WTC11 (cell line): ENCODE measurements at places on chromosomes 3 and 15.

DNA sequence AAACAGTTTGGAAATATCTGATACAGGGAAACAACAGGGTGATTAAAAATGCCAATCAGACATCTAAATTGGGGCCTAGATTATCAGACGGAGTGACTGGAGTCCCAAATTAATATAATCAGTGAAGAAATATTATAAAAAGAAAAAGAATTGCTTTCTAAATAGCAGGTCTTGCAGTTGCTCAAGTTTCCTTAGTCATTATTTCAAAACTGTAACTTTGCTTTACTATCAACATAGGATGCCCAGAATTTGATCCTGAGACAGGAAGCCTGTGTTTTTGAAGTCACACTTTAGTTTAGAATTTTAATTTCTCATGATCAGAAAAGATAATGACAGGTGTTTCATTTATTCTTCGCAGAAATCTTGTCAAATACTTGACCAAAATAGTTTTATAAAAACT lies 105.9 kb downstream of the IL1RAP start:
- no peak overlapping the region for H3K27ac ChIP-seq
- no peak overlapping the region for H3K4me3 ChIP-seq
- H3K36me3 ChIP-seq: no peaks in the 10 kb centered on the region

DNA sequence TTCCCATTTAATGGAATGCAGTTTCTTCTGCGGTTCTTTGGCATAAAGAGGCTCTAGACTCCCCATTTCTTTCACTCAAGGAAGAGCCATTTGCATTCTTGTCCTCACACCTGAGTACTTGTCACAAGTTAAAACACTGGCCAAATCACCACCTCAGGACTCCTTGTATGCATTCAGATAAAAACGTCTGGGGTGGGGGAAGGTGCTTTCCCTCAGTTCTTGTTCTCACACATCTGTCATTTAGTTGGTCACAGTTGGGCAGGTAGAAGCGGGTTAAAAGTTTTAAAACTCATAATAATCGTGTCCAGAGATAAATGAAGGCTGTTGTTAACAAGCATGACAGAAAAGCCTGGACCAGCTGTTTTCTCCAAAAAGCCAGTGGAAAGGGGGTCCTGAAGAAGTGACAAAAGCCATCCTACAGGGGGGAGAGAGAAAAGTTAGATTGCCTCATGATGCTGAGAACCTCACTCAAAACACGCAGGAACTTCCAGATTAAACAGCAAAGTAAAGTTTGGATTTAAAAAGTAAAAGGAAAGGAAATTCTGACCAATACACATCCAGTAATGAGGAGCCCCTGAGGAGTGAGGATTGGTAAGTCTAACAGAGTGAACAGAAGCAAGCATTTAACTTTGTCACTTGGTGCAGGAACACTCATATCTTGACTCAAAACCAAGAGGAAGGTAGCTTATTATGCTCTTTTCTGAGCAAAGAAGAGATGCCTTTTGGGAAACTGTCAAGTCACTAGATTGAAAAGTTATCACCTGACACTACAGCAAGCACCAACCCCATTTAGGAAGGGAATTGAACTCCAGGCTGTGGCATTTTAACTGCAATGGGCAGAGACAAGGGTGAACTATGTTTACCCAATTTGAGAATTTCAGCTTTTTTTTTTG lies 2.8 kb downstream of the BCL2L10 start:
- H3K27ac ChIP-seq: no peak overlapping the region; the same call in 1 of the 2 replicates
- DNase-seq: no peak
- H3K4me3 ChIP-seq: no peak overlapping the region
- H3K4me1 ChIP-seq: peaks cover 20% of the 10 kb centered on the region
- H3K27me3 ChIP-seq: peaks cover 51% of the 10 kb centered on the region

DNA sequence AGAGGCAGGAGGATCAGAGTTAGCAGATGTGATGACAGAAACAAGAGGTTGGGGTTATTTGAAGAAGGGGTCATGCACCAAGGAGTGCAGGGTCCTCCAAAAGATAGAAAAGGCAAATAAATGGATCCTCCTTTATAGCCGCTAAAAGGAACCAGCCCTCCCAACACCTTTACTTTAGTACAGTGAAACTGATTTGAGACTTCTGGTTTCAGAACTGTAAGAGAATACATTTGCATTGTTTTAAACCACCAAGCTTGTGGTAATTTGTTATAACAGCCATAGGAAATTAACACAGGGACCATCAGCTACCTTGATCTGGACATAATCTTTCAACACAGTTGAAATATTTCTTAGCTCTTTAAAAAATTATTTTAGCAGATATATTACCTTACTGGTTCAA lies 166.6 kb downstream of the TIGIT start:
- H3K4me3 ChIP-seq: no peak overlapping the region
- H3K36me3 ChIP-seq: no peaks in the 10 kb centered on the region
- peaks cover 6% of the 10 kb centered on the region for H3K4me1 ChIP-seq
- DNase-seq: no peak
- no peaks in the 10 kb centered on the region for H3K27me3 ChIP-seq

DNA sequence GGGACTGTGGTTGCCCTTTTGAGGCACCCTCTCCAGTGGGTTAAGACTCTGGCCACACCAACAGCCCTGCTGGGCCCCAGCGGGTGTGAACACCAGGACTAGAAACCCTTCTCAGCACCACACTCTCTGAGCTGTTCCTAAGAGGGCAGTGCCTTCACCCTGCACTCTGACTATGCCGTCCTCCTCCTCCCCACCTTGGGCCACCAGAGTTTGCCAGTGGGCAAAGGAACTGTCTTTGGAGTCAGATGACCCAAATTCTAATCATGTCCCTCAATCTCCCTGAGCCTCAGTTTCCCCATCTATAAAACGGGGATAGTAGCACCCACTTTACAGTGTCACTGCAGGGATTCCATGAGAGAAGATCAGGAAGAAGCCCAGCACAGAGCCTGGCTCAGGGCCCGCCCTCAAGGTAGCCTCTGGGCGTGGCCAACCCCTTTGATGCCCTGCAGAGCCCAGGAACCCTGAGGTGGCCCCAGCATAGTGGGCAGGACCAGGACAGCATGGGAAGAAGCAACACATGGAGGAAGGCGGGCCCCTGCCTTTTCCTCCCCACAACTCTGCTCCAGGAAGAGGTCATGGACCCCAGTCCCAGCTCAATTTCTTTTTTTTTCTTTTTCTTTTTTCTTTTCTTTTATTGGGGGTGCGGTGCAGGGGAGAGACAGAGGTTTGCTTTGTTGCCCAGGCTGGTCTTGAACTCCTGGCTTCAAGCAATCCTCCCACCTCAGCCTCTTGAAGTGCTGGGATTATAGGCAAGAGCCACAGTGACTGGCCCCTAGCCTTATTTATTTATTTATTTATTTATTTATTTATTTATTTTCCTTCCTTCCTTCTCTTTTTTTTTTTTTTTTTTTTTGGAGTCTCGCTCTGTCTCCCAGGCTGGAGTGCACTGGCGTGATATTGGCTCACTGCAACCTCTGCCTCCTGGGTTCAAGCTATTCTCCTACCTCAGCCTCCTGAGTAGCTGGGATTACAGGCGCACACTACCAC lies 115.7 kb upstream of the LINGO1 start:
- no peak overlapping the region; the same call in 1 of the 2 replicates for H3K27ac ChIP-seq
- H3K4me1 ChIP-seq: peaks cover 21% of the 10 kb centered on the region
- H3K4me3 ChIP-seq: no peak overlapping the region
- peaks cover 52% of the 10 kb centered on the region for H3K27me3 ChIP-seq

DNA sequence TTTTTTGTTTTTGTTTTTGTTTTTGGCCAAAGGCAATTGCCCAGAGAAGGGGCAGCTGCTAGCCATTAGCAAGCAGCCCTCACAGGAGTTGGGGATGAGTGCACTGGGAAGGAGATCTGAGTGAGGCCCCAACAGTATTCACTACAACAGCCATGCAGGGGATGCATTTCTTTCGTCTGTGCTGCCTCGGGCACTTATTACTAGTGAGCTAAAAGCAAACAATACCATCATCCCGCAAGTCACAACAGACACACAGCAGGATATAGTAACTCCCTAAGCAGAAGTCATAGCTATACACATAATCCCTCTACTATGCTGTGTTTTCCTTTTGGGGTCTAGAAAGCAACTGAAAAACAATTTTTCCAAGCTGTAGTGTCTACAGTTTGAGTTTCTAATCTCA lies 27.2 kb downstream of the CRTAP start:
- H3K36me3 ChIP-seq: peaks cover 30% of the 10 kb centered on the region
- no peak overlapping the region for H3K4me3 ChIP-seq
- no peaks in the 10 kb centered on the region for H3K27me3 ChIP-seq
- H3K4me1 ChIP-seq: peaks cover 7% of the 10 kb centered on the region; the same call in 1 of the 2 replicates
- no peak for DNase-seq
- H3K27ac ChIP-seq: no peak overlapping the region

GRCh38 chr15:67762610-67763368 lies 62.5 kb upstream of the SKOR1 start:
- H3K36me3 ChIP-seq: no peaks in the 10 kb centered on the region
- no peak overlapping the region for H3K27ac ChIP-seq
- H3K27me3 ChIP-seq: no peaks in the 10 kb centered on the region

- H3K4me3 ChIP-seq: no peak overlapping the region
- no peak for DNase-seq
- H3K27me3 ChIP-seq: no peaks in the 10 kb centered on the region
- no peak overlapping the region for H3K27ac ChIP-seq
- no peaks in the 10 kb centered on the region for H3K4me1 ChIP-seq
- H3K36me3 ChIP-seq: peaks cover 40% of the 10 kb centered on the region
Measured at GRCh38 chr15:59203657-59204056, 3.0 kb upstream of the LDHAL6B start.

- H3K27ac ChIP-seq: peak overlapping the region; percentile 50
- no peaks in the 10 kb centered on the region for H3K27me3 ChIP-seq
- DNase-seq: no peak
- peaks cover 49% of the 10 kb centered on the region for H3K4me1 ChIP-seq
- H3K36me3 ChIP-seq: no peaks in the 10 kb centered on the region
- H3K4me3 ChIP-seq: no peak overlapping the region
Measured at GRCh38 chr3:107661447-107662123, 138.8 kb downstream of the BBX start.

GRCh38 chr15:63368503-63368902 lies 13.1 kb downstream of the CA12 start:
- DNase-seq: no peak
- H3K4me3 ChIP-seq: no peak overlapping the region
- no peaks in the 10 kb centered on the region for H3K36me3 ChIP-seq
- H3K27me3 ChIP-seq: no peaks in the 10 kb centered on the region
- H3K4me1 ChIP-seq: peaks cover 20% of the 10 kb centered on the region

DNA sequence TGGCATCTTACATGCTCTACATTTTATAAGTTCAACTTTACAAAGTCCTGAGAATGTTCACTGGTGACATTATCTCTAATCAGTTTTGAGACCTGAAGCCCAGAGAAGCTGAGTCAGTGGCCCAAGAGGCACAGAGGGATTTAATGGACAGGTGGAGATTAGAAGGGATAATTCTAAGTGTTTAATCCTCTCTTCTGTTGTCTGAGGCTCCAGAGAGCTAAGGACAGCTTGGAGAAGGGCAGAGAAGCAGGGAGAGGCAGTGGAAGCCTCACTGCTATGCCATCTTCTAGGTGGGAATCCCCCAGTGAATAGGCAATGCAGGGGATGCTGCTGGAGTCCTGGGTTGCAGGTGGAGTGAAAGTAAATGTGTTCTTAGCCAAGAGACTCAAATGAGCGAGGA lies 369.4 kb upstream of the SLCO3A1 start:
- H3K4me3 ChIP-seq: no peak overlapping the region
- no peaks in the 10 kb centered on the region for H3K36me3 ChIP-seq
- no peak for DNase-seq
- H3K27ac ChIP-seq: no peak overlapping the region

DNA sequence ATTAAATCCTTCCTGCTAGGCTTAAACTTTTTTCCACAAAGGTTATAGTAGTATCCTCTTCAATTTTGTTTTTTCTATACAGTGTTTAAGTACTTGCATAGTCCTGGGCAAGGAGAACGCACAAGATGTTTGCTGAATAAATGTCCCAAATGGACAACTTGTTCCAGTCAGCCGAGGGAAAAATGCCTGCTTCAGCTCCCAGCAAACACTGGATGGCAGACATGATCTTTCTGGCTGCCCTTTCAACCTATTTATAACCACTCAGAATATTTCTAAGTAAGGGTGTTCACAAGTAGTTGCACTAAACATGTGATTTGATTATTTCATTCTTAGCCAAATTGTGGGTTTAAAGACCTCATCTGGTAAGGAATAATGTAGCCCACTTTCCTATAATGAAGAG lies 29.8 kb downstream of the GNB4 start:
- no peak overlapping the region for H3K27ac ChIP-seq
- H3K4me1 ChIP-seq: no peaks in the 10 kb centered on the region
- H3K36me3 ChIP-seq: peaks cover 15% of the 10 kb centered on the region

GRCh38 chr15:53536479-53537120 lies 222.9 kb downstream of the WDR72 start:
- no peak for DNase-seq
- H3K27me3 ChIP-seq: no peaks in the 10 kb centered on the region
- H3K4me3 ChIP-seq: no peak overlapping the region

- no peak overlapping the region for H3K27ac ChIP-seq
- H3K4me1 ChIP-seq: peaks cover 22% of the 10 kb centered on the region
- no peaks in the 10 kb centered on the region for H3K36me3 ChIP-seq
Measured at GRCh38 chr3:126133606-126134005, 46.8 kb downstream of the ALDH1L1 start.

DNA sequence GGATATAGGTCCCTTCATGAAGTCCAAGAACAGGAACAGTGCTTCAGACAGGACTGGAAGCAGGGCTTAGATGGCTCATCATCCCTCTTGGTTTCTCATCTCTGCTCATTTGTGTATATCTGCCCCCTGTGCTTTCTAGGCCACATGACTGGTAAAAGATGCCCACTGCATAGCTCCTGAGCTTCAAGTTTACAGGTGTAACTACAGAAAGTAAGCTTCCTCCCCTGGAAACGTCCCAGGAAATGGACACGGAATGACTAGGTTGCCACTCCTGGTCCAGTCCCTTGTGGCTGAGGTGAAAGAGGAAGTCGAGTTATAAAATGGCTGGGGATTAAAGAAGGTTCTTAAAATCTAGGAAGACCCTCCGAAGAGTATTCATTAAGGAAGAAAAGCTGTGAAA lies 32.5 kb downstream of the MYO5A start:
- no peak overlapping the region for H3K4me3 ChIP-seq
- no peaks in the 10 kb centered on the region for H3K27me3 ChIP-seq
- H3K27ac ChIP-seq: peak overlapping the region; percentile 51

DNA sequence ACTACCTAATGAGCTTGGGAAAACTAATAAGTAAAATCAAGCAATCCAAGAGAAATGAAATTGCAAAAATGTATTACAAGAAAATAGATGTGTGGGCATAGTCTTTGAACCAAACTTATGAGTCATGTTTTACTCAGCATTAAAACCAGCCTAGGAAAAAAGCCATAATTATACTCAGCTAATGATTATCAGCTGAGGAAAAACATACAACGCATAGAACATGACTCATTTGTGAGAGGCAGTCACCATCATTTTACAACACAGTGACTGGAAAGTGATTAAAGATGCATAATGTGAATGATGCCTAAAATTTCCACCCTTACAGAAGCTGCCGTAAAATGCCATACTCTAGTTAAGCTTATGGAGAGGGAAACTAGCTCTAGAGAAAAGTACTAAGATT lies 238.0 kb upstream of the EOMES start:
- H3K4me3 ChIP-seq: no peak overlapping the region
- no peak for DNase-seq
- H3K27ac ChIP-seq: no peak overlapping the region

GRCh38 chr15:59190291-59190690 lies 16.4 kb upstream of the LDHAL6B start:
- no peaks in the 10 kb centered on the region for H3K27me3 ChIP-seq
- peaks cover 58% of the 10 kb centered on the region for H3K36me3 ChIP-seq
- no peak overlapping the region for H3K27ac ChIP-seq
- no peaks in the 10 kb centered on the region for H3K4me1 ChIP-seq
